ENCODE measurements at places on chromosomes 7 and 10. TPM values are rescaled to one million over a fixed set of nuclear protein-coding genes. Genes with fewer than 3 reads are reported as not detected.

Gene FOXP2
- 7.9 TPM for total RNA-seq

- DNase-seq, result no peak
These were observed 138.4 kb upstream of the HGF start for GRCh38 chr7:81908220-81908619.

DNA sequence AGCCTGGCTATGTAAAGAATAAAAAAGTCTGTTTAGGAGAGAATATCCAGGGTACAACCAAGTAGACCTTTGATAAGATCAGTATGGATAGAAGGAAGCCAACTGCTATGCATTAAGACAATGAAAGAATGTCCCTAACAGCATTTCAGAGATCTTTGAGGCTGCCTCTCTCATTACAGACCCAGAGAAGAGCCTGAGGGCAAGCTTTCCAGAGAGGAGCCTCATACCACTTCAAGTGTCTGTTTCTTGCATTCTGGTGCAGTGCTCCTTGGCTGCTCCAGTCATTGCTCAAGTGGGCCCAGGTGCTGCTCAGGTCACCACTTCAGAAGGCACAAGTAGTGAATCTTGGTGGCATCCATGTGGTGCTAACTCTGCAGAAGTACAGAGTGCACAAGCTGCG lies 514.0 kb downstream of the PLXDC2 start:
- no peak for DNase-seq

Gene C10orf53
- total RNA-seq, result not detected

DNA sequence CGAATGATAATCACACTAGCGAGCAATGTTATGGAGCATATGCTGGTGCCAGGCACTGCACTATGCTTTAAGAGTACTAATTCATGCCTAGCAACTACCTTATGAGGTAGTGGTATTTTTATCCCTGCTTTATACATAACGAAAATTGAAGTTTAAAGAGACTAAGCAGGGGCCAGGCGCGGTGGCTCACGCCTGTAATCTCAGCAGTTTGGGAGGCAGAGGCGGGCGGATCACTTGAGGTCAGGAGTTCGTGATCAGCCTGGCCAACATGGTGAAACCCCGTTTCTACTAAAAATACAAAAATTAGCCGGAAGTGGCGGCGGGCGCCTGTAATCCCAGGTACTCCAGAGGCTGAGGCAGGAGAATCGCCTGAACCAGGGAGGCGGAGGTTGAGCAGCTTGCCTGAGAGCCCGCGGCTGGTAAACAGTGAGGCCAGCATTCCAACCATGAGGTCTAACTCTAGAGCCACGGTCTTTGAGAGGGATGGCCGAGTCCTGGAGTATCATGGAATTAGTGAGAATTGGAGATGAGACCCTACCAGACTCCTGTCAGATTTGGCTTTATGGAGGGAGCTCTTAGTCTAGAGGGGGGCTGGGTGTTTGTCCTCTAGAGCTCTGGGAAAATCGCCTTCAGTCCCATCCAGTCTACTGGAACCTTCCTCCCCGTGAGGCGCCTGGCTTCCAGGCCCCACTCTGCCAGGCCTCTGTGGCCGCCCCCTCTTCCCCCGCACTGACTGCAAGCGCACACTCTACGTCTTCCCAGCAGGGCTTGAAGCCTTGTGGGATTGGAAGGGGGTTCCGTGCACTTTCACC lies 11.6 kb downstream of the TLX1 start:
- no peak for DNase-seq

- no peak for DNase-seq
These were observed 57.5 kb upstream of the SP4 start for GRCh38 chr7:21370283-21370982.

- DNase-seq, result no peak
These were observed 30.4 kb downstream of the A1CF start for GRCh38 chr10:50855015-50855414.

DNA sequence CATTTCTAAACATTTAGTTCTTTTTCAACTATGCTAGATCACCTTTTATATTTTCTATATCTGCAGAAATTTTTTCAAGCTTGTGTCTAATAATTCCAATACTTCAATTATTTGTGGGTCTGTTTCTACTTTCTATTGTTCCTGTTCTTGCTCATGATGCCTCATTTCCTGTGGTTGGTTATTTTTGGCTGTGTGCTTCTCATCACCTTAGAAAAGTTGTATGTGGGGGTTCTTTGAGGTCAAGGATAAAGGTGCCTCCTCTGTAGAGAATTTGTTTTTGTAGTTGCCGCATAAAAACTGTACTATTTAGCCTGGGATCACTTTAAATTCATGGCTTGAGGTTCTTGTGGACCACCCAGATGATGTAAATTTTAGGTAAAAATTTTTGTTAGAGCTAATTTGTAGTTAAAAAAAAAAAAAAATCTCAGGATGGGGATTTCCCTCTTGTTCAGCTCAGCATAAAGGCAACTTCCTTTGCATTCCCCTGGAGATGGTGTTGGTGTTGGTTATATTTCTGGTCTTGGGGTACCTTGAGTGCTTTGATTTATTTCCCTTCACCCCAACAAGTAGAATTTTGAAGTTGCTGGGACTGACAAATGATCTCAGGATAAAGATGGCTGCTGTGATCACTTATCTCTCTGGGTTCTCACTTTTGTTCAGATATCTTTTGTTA lies 27.0 kb upstream of the JAZF1 start:
- no peak for DNase-seq

DNA sequence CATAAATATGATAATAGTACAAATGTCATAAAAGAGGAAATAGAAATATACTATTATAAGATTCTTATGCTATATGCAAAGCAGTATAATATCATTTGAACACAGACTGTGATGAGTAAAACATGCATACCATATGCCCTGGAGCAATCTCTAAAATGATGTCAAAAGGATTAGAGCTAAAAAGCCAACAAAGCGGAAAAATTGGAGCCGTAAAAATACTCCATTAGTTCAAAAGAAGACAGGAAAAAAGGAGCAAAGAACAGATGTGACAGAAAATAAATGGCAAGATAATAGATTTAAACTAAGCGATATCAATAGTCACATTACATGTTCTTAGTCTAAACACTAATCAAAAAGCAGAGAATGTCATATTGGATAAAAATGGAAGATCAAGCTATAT lies 191.0 kb upstream of the PLPP4 start:
- no peak for DNase-seq

- no peak for DNase-seq
These were observed 20.3 kb upstream of the DNA2 start for GRCh38 chr10:68492118-68492517.

- no peak for DNase-seq
These were observed 44.0 kb upstream of the PDLIM1 start for GRCh38 chr10:95334805-95335144.

Gene CNTNAP2
- 1.3 TPM for total RNA-seq

GRCh38 chr10:72218726-72219125 lies 2.6 kb upstream of the ASCC1 start:
- no peak for DNase-seq

Gene PRKCQ
- 0.35 TPM for total RNA-seq

DNA sequence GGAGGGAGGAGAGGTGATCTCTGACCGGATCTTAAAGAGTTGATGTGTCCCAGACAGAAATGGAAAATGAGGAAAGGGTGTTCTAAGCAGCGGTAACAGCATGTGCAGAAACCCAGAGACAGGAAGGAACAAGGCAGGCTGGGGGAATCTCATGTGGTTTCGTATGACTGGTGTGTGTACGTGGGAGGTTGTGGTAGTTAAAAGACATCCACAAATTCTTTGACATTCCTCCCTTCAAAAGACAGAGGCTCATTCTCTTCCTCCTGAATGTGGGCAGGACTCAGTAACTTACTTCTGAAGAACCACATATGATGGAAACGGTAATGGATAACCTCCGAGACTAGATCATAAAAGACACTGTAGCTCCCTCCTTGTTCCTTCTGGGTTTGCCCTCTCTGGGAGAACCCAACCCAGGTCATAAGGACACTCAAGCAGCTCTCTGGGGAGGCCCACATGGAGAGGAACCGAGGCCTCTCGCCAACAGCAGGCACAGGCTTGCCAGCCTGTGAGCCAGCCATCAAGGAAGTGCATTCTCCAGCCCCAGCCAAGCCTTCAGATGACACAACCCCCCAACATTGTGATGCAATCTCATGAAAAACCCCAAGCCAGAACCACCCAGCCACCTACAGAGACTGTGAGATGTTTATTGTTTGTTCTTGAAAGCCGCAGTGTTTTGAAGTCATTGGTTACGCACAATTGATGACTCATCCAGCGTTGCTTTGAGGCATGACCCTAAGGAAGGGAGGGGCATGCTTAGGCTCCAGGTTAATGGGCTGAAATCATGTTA lies 116.0 kb downstream of the SLIT1 start:
- no peak for DNase-seq

- DNase-seq, result no peak
These were observed 26.1 kb downstream of the SHTN1 start for GRCh38 chr10:116978901-116979300.

- DNase-seq, result no peak
These were observed 437.2 kb downstream of the AUTS2 start for GRCh38 chr7:70035519-70035918.

DNA sequence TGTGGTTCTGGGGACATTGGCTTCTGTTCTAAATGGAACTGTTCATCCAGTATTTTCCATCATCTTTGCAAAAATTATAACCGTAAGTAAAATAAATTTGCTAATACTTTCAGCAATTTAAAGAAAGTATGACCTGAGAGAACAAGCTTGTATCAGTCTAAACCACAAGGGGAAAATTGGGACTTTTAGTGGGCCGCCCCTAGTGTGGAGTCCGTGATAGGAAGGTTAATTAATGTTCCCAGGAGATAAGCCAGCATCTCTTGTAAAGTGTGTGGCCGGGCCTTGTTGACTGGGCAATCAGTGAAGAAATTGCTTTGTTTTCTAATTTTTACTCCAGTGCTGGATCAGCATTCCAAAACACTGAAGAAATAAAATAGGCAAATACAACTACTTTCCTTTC lies 83.0 kb downstream of the ABCB5 start:
- no peak for DNase-seq

Gene DNMBP
- 19.7 TPM for total RNA-seq

Gene GNAI1
- 179 TPM for total RNA-seq

GRCh38 chr7:77458786-77459185 lies 42.6 kb upstream of the GSAP start:
- DNase-seq, result no peak

Gene BEND7
- total RNA-seq, result 26.8 TPM

Gene GPRIN2
- total RNA-seq, result not detected

GRCh38 chr7:18497800-18498199 lies 2.3 kb downstream of the HDAC9 start:
- no peak for DNase-seq

DNA sequence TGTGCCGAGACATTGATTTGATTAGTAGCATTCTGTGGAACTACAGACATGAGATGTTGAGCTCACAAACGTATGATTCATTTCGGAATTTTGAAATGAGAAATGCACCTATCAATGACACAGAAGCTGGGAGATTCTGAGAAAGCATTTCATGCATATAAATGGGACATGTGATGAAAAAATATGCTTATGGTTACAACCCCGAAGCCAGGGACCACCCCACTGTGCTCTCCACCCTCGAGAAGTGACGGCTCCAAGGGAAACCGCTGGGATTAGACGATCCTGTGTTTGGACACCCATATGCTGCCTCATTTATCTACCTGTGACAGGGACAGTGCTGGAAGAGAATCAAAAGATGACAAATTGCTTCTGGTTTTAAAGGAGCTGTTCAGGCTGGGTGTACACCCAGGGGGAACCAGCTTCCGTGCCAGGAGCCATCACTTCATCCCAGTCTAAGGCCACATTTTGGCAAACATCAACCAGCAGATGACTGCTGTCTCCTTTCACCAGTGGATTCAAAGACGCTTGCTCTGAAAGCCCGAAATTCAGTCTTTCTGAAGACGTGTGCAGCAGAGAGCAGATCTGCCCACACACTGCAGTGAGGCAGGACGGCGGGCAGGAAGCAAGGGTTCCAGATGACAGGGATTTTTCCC lies 109.9 kb downstream of the ATXN7L1 start:
- peak; percentile 12 for DNase-seq

GRCh38 chr7:44385434-44386138 lies 60.2 kb upstream of the CAMK2B start:
- peak; percentile 86 for DNase-seq

- no peak for DNase-seq
These were observed 185.9 kb upstream of the ASAH2 start for GRCh38 chr10:50437248-50437647.

Gene DNAH11
- 0.26 TPM for total RNA-seq

Gene CAV1
- total RNA-seq, result 473 TPM

GRCh38 chr10:11378835-11379234 lies 232.6 kb downstream of the USP6NL start:
- DNase-seq, result no peak

GRCh38 chr10:18616337-18616736 lies 35.0 kb downstream of the NSUN6 start:
- DNase-seq, result no peak

- no peak for DNase-seq
These were observed 45.7 kb downstream of the PRPF18 start for GRCh38 chr10:13632440-13632839.

DNA sequence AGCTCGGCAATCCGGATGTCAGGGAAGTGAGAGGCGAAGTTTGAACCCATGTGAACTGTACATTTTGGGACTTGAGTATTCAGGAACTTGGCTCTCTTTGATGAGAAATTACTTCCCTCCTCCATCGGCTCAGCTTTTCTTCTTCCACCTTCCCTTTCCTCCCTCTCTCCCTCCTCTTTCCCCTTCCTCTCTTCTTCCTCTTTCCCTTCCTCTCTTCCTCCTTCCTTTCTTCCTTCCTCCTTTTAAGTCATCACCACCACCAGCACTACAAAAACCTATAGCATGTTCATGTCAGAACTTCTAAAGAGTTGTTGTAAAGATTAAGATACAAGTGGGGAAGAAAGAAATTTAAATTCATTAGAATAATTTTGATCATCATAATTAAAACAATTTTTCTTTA lies 31.9 kb upstream of the CDHR3 start:
- DNase-seq, result no peak

GRCh38 chr7:73809467-73809951 lies 21.3 kb upstream of the CLDN4 start:
- peak; percentile 83 for DNase-seq

DNA sequence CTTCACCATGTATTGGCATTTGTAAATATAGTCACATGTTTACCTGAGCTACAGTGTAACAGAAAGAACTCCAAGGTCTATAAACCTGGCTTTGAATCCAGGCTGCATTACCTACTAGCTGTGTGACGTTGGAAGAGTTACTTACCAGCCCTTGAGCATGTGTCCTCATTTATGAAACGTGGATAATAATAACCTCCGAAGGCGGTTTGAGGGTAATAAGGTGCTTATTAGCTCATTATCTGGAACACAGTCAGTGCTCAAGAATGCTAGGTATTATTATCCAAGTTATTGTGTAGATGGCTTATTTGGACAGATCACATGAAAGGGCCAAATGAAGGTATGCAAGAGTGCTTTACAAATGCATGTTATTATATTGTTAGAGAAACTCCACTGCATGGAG lies 64.9 kb downstream of the SEC23IP start:
- DNase-seq, result no peak

DNA sequence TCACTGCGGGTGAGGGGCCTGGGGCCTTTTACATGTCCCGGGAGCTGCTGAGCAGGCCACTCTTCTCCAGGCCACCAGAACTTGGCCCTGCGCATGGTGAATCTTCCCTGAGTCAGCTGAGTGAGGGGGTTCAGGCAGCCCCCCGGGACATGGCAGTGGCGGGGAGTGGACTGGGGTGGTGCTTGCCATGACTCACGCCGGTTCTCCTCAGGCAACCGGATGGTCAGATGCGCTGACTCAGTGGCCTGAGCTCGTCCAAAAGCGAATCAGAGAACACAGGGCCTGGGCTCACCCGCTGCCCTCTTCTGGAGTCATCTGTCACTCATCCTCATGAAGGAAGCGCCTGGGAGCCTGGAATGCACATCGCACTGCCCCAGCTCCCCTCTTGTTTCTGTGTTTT lies 33.5 kb downstream of the HTRA1 start:
- no peak for DNase-seq

Gene FLNC
- total RNA-seq, result 16.2 TPM

Gene EPHA1
- total RNA-seq, result 0.22 TPM

Gene MYO3A
- total RNA-seq, result not detected

Data from mesenteric fat pad (tissue), 1 donor.